ENCODE measurements at places on chromosomes 6 and 20.

DNA sequence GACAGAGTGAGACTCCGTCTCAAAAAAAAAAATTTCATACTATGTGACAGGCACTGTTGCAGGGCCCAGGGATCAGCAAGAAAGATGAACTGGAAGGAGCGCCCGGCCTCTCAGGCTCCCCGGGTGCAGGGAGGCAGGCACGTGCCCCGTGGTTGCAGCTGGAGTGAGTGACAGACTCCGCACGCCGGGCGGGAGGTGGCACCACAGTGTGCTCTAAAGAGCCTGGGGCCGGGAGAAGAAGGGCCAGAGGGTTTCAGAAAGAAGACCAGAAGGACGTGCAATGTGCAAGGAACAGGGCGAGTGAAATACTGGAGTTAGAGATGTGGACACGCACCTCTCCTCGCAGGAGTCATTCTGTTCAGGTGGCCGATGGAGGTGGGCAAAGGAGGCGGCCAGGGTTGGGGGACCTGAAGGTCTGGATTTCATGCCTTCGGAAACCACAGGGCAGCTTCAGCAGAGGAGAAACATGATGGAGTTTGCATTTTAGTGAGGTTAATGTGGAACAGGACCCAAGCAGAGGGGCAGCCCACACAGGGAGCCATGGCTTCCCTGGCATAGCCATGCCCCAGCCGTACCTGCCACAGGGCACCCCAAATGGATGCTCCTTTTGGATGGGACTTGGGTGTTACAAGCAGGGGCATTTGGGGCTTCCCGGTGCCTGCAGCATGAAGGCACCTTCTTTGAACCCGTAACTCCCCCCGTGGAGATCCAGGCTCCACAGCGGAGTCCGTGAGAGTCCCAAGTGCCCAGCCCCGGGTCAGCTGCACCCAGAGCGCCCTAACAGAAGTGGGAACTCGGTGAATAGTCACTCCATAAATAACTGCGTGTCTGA is 226.2 kb downstream of the ERMARD start:
- DNase-seq: no peak

- no peak for DNase-seq
Observed at GRCh38 chr6:162344646-162345010, 382.9 kb downstream of the PRKN start.

GRCh38 chr20:50378170-50379000 is 131.8 kb upstream of the PTPN1 start:
- DNase-seq: no peak

DNA sequence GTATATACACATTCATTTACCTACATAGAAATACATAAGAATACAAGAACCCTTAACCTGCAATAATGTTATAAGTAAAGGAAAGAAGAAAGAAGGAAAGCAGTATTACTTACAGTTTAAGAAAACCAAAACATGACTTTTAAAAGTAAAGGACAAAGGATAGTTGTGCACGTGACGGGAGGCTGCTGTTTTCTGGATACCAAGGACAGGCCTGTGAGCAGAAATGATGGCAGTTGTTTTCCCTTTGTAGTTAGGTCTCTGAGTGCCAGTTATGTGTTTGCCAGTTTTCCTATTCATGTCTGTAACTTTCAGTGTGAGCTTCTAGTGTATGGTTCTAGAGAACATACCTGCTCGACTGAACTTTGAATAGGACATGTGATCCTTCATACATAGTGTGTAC is 54.8 kb downstream of the FAM120B start:
- no peak for DNase-seq

DNA sequence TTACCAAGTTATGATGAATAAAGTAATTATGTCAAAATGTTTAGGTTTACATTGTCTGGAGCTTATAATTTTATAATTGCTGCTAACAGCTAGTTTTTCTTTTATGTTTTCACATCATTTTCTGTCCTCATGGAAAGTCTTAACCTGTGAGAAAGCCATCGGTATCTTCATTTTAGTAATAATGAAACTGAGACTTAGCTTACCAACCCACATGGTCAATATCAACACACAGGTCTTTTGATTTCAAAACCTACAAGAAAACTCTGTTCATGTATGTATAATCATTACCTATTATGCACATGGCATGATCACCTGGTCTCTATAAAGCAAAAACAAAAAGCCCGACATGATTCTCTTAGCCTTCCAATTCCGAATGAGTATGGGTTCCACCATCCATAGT is 61.9 kb downstream of the KCNQ5 start:
- DNase-seq: no peak

GRCh38 chr6:52164319-52165094 is 21.7 kb upstream of the IL17A start:
- no peak for DNase-seq

DNA sequence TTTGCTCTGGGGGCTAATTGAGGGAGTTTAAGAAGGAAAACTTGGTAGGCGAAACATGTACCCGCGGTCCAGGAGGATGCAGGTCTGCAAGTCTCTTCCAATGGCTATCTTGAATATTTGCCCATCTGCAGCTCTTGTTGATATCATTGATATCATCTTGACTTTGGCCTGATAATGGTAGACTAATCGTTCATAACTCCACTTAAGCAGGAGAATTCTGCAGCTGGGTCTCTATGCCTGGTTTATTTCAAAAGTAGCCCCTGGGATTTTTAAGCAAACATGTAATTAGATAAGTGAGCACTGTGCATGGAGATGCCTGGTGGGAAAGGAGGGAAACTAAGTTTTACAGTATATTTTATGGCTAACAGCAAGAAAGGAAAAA is 52.7 kb downstream of the ADGB start:
- no peak for DNase-seq

GRCh38 chr6:56689663-56690062 is 47.0 kb upstream of the DST start:
- no peak for DNase-seq

- DNase-seq: no peak
Observed at GRCh38 chr6:139124887-139125672, 9.8 kb upstream of the HECA start.

- no peak for DNase-seq
Observed at GRCh38 chr6:157181649-157182048, 141.7 kb downstream of the TMEM242 start.

DNA sequence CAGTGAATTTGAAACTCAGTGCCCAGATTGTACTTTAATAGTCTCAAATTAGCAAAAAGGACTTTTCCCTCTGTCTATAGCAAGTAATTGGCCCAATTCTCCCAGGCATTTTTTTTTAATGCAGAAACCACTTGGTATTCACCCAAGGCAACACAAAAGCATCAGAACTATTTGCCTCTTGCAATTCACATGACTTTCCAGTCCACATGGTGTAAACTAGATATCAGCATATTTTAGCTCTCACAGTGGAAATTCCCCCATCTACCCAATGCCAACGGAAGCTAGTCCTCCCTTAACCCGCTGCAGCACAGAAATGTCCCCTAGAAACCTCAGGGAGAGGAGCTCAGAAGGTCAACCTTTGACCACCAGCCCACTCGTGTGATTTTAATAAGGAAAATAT is 103.4 kb upstream of the CDYL start:
- DNase-seq: no peak

DNA sequence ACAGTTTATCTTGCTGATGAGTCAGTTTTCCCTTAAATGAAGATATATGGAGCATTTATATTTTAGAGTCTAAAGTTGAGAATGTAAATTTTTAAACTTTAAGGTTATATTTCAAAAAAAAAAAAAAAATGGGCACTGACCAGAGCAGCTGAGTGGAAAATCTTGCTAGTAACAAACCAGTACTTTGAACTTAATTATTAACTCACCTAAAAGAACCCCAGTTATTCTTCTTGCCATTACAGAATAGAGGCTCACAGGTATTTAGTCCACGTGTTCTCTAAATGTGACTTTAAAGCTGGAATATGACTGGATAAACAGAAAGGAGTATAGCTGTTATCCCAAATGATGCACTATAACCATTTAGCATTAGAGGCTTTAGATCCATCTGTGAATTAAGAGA is 178.4 kb downstream of the COL9A1 start:
- no peak for DNase-seq

GRCh38 chr6:16393326-16393725 is 154.9 kb downstream of the GMPR start:
- DNase-seq: no peak

DNA sequence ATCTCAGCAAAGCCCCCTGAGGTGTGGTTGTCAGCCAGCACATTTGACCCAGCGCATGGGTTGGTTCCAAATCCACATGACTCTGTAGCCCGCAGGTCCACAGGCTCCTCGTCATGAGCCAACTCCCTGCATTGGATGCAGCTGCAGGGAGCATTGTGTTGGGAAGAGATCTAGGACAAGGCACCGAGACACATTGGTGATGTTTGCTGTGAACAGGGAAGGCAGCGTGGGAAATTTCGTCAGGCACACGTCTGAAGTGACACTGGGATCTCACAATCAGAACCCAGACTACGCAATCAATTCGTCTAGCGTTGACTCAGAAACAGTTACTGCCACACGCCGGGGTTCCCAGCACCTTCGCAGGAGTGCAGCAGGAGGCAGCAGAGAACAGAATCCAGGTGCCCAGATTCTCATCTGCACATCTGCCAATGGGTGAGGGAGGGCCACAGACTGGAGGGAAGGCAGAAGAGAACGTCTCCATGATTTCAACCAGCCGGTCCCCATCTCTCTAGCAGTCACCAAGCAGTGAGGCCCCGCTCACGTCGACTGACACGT is 177.0 kb downstream of the TTLL2 start:
- no peak for DNase-seq

DNA sequence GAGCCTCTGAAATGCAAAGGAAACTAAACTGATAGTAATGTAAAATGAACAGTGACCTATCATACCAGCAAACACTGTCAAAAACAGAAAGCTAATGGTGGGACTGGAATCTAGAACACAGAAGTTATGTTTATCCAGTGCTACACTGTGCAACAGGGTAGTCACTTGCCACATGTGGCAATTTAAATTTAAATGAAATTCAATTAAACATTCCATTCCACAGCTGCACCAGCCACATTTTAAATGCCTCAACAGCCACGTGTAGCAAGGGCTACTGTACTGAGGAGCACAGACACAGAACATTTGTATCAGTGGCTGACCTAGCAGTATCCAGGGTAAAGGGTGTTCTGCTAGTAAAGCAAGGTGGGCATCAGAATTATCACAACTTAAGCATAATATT is 5.6 kb upstream of the POLR1H start:
- DNase-seq: no peak

DNA sequence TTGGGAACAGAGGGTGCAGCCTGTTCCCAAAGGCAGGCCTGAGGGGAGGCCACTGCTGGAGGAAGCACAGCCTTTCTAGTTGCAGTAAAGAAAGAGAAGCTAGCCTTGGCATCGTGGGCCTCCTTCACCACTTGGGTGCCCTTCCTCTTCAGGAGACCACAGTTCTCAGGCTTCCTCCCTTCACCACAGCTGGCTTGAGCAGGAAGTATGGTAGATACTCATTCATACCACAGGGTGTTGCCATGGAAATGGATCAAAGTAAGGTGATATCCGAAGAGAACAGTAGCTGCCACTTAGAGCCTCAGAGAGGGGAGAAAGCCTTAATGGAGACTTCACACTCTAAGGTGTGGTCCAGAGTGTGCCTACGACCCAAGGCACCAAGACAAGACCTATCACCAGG is 120.4 kb upstream of the RIPOR2 start:
- no peak for DNase-seq

GRCh38 chr6:88167352-88167937 is 1.3 kb upstream of the CNR1 start:
- no peak for DNase-seq

DNA sequence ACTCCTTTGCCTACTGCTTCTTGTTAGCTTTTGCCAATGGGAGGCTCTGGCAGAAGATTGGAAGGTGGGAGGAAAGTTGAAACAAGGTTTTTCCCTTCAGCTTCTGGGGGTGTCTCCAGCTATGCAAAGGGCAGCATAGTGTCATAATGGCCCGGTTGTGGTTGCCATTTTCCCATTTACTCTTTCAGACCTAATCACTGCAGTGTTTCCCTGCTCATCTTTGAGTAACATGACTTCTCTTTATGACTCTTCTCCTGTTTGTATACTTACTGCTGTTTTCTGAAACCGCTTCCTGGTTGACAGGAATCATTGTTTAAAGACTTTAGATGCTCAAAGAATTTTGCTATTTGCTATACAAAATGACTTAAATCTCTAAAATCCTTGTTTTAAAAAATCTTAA is 19.9 kb downstream of the NRN1 start:
- DNase-seq: no peak

DNA sequence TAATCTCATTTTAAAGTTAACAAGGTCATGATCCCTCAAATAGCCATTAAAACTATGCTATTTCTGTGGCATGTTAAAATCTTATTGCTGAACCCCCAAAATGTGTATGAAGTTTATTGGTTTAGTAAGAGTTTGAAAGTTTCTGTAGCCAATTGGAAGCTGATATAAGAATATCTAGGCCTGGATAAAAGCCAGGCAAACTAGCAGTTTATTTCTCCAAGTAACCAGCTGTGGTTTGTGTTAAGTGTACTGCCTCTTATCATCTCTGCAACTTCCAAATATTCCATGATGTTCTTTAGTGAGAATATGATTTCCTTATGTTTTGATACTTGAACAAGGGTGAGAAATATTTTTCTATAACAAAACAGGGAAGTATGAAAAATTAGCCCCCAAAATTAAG is 76.7 kb downstream of the PRSS35 start:
- DNase-seq: no peak

DNA sequence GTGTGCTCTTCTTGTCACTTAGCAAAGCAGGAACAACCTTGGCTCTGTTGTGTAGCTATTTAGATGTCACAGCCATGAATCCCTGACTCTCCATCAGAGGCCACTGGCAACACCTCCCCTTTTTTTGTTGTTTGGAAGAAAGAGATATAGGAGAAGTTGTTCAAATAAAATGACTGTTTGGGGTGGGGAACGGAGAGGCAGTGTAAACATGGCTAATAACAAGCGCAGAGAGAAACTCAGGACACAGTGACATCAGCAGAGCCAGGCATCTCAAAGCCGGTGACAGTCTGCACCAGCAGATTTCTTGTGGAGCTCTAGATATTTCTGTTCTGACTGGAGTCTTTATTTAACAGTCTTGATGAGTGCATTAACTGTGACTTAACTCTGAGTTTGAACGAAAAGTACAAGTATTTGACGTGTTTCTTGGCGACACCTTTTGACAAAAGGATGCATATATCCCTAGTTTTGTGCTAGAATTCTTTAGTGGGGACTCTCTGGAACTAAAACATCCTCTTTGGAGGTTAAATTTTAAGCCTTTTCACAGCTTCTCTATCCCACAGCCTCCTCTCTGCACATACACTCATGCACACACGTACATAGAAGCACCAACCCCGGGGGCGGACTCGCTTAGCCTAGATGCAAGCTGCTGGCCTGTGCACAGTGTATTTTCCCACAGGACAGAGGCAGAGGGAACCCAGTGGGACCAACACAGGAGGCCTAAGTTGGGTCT is 53.8 kb downstream of the ADAT2 start:
- no peak for DNase-seq

GRCh38 chr6:129370268-129370916 is 339.6 kb downstream of the ARHGAP18 start:
- DNase-seq: no peak

All from D721Med (cell line).